Activated CD4-positive, alpha-beta T cell treated with anti-CD3 and anti-CD28 coated beads for 48 hours (primary cell): ENCODE measurements at places on chromosomes 12 and 14.

DNA sequence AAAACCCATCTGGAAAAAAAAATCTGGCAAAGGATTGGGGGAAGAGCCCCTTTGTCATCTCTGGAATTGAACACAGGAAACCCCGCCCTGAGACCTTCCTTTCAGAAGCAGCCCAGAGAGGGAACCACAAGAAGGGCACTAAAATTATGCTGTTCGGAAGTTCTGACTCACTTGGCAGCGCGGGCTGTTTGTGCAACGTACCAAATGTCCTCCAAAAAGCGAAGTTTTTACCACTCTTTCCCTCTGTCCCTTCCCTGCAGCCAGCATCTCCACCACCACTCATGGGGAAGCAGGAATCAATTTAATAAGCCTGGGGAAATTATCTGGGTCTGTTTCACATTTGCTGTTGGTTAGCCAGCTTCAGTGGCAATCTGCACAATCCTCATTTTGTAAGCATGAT lies 3.2 kb upstream of the SYNE3 start:
- peak; percentile 82 for DNase-seq

- DNase-seq, result no peak
Observed at GRCh38 chr12:86228656-86229055, 27.5 kb downstream of the MGAT4C start.

DNA sequence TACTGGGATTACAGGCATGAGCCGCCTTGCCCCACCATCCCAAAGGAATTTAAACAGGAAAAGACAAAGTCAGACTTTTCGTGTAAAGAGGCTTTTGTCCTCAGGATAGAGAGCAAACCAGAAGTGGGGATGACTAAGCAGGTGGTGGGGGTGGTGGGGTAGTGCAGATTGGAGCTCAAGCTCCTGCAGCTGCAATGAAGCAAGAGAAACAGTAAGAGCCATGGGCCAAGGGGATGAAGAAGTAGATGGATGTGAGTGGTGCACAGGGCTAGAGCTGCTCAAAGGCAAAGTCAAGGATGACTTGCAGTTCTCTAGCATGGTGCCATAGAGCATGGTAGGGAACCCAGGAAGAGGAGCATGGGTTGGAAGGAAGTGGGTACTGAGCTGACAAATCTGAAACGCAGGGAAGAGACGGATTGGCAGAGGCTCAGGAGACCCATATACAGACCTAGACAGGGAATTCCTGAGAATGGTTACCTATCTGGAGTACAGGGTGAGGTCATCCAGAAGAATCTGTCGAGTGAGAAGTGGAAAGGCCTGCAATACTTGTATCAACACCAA lies 11.4 kb upstream of the RNF34 start:
- peak; percentile 18 for DNase-seq

DNA sequence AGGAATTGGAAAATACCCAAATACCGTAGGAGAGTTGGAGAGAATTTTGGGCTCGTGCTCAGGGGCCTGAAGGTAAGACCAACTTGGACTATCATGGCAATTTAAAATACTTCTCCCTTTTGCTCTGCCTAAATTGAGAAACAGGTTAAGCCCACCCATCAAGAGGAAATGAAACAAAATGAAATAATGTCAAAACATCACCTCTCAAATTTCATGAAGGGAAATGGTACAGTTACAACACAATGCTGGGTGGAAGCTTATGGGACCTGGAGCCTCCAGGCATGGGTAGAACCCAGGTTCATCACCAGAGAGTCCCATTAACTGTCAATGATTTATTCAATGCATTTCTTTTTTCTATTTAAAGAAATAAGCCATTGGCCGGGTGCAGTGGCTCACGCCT lies 33.7 kb downstream of the FOS start:
- DNase-seq, result no peak

DNA sequence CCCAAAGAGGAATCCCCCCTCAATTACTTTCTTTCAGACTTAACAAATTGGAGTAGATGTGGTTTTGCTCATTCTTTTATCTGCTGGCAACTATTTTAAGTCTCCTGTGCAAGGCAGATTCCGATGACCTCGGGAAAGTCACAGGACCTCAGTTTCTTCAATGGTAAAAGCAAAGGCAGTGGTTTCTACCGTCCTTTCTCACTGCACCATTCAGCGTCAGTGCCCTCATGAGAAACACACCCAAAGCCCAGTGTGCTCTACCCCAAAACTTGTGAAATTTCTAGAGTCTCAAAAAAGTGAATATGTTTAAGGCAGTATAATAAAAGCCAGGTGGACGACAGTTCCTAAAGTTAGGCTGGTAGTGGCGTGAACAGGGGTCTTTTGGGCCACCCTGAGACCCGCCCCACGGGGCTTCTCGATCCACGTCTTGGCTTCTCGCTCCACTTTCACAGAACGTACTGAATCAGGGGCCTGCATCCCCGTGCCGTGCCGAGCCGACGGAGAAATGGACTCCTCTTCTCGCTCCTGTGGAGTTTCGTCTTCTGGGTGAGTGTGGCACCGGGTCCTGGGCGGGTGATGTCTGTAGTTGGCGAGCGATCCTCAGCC lies 1.3 kb upstream of the ARHGAP5 start:
- DNase-seq, result no peak

DNA sequence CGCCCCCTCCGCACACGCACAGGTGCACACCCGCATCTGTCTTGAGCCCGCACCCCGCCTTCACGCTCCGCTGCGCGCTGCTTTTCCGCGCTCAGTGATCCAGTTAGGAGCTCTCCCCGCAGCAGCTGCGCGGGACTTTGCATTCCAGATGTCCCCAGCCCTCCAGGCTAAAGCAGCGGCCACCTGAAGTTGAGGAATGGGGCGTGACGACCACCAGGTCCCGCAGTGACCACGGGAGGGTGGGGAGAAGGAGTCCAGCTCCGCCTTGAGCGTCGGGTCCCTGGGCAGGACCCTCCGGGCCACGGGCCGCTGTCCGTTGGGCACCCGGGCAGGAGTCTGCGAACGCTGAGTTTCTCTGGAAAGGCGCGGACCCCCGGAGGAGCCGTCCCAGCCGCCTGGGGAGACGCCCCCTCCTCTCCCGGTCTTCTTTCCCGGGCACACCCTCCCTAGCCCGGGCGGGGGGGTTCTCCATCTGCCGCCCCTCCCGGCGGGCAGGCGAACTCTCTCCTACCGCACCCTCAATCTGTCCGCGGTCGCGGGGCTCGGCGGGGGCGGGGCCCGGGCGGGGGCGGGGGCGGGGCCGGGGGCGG lies 334 bp upstream of the TMEM132C start:
- DNase-seq, result no peak

GRCh38 chr12:43112101-43112920 lies 439.7 kb downstream of the ADAMTS20 start:
- no peak for DNase-seq

DNA sequence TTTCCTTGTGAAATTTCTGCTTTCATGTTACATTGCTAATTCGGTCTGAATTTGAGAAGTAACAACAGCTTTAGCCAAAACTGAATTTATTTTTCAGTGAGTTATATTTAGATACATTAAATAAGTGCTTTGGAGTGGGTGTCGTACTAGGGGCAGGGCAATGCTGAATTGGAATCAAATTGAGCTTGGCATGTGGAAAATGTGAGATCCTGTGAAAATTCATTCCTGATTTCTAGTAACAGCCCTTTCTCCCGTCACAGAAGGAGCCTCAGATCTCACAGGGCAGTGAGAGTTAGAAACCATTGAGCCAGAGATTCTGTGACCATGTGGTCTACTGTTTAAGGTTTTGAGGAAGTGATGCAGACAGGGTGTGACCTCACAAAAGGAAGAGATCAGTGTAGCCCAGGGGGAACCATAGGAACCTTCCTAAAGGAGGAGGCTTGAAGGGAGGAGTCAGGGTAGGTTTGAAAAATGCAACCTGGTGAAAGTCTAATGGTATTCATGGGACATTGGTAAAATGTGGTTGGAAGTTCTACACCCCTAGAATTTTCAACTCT lies 1136.8 kb downstream of the AACS start:
- no peak for DNase-seq

DNA sequence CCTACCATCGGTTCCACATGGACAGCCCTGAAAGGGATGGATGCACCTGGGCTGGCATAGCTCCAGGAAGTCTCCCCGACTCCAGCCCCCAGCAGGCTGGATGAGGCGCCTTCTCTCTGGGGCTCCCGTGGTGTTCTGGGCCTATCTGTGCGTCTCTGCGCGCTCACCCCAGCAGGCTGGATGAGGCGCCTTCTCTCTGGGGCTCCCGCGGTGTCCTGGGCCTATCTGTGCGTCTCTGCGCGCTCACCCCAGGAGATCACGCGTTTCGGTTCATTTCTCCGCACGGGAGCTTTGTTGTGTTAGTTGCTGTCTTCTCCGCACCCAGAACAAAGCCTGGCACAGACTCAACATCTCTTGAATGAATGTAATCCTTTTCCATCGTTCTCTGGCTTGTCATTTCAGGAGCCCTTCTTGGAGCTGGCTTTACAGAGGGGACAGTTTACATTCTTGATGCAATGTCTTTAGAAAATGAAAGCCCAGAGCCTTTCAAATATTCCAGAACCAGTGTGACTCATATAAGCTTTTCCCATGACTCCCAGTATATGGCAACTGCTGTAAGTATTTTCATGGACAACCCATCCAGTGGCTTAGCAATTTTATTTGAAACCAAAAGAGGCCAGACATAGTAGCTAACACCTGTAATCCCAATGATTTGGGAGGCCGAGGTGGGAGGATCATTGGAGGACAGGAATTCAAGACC lies 40.3 kb downstream of the CFAP251 start:
- DNase-seq, result no peak

- DNase-seq, result no peak
Observed at GRCh38 chr14:94515856-94516255, 6.6 kb upstream of the SERPINA12 start.

DNA sequence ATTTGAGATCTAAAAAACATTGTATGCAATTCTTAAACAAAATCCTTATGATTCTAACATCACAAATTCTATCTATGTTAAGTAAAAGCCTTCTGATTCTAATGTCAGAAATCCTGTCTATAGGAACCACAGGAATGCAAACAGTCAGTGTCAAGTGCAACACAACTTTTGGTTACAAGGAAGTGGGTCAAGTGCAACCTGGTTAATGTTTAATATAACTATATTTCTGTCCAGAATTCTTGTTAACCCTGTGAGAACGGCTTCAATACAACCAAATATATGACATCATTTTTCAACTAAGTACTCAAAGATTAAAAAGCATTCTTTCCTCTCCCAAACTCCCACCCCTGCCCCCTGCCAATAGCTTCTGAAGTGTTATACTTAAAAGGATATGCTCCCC lies 107.9 kb upstream of the PLEKHA5 start:
- DNase-seq, result no peak

- DNase-seq, result no peak
Observed at GRCh38 chr12:105574056-105574715, 243.7 kb downstream of the C12orf75 start.

- no peak for DNase-seq
Observed at GRCh38 chr14:62980693-62981092, 64.6 kb downstream of the KCNH5 start.

- no peak for DNase-seq
Observed at GRCh38 chr12:9786726-9787717, 26.3 kb upstream of the CD69 start.

- DNase-seq, result no peak
Observed at GRCh38 chr12:74391283-74391682, 146.4 kb upstream of the ATXN7L3B start.

- no peak for DNase-seq
Observed at GRCh38 chr12:104620837-104621531, 164.2 kb downstream of the CHST11 start.

DNA sequence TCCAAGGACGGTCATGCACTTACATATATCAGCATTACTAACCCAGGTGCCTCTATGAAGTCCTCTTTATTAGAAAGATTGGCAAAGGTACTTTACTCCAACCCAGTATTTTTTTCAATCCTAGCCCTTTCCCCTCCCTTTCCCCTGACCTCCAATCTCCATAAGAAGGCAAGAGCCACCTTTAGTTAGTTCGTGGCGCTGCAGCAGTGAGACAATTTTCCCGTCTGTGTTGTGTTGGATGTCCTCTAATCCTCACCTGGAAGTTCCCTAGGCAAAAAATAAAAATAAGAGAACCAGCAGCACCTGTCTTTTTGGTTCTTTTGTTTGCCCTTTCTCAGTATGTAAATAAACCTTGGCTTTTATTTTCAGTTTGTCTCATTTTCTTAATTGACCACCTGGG lies 439.6 kb upstream of the LRFN5 start:
- DNase-seq, result no peak
